ENCODE measurements at places on chromosomes 7 and 10. TPM values are rescaled to one million over a fixed set of nuclear protein-coding genes. Genes with fewer than 3 reads are reported as not detected.

The BEND7 gene
- not detected for total RNA-seq

The COBL gene
- total RNA-seq, result not detected

The MYPN gene
- total RNA-seq, result not detected

The OIT3 gene
- not detected for total RNA-seq

The RARRES2 gene
- total RNA-seq, result not detected

DNA sequence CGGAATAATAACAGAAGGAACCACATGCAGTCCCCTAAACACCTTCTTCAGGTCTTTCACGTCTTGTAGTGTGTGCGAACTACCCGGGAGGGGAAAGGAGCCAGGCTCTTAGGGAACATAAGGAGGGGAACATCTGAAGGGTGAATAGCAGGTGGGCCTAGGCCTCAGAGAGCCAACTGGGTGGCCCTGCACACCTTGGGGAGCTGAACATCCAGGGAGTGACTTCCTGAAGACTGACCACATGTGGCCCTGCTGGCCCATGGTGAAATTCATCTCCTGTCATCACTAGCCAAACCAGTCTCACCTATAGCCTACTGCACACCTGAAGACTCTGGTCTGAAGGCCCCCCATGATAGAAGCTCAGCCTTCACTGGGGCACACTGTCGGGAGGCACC lies 5.6 kb downstream of the CALML3 start:
- no peaks in the 10 kb centered on the region for H3K36me3 ChIP-seq
- no peaks in the 10 kb centered on the region for H3K4me1 ChIP-seq
- no peak overlapping the region for H3K4me3 ChIP-seq
- H3K27ac ChIP-seq, result no peak overlapping the region

- H3K27me3 ChIP-seq, result no peaks in the 10 kb centered on the region
- no peak for DNase-seq
- no peaks in the 10 kb centered on the region for H3K36me3 ChIP-seq
- no peak overlapping the region for H3K4me3 ChIP-seq
Observed at GRCh38 chr7:147513451-147513850, 1077.1 kb upstream of the C7orf33 start.

- no peak overlapping the region for H3K27ac ChIP-seq
- DNase-seq, result no peak
- no peaks in the 10 kb centered on the region for H3K27me3 ChIP-seq
- H3K4me3 ChIP-seq, result no peak overlapping the region
- peaks cover 39% of the 10 kb centered on the region for H3K36me3 ChIP-seq
Observed at GRCh38 chr10:31390804-31391203, 71.8 kb downstream of the ZEB1 start.

DNA sequence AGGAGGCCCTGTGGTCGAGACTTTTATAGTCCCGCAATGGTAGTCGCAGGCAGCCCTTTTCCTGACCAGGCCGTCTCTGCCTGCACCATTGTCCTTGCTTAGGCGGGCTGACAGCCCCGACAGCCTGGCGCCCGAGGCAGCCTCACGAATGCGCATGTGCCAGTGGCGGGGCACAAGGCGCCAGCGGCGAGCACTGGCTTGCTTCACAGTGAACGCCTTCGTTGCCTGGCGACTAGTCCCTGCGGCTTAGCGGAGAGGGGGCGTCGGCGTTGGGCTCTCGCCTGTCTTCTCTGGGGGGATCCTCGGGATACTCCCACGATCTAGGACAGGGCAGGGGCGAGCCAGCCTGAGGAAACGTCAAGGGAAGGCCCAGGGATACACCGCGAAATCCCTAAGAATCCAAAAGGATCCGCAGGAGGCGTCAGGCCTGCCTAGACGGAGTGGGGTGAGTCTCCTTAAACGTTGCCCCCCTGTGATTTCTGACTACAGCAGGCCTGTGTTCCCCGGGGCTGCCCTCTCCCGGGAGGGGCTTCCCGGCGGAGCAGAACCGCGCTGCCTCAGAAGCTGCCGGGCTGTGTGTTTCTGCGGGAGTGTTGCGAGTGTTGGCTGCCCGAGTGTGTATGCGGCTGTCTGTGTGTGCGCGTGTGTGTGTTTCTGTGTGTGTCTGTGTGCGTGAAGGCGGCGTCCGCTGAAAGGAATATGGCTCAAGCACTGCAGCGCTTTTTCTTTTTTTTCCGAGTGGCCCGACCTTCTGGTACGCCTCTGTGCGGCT lies 20.5 kb upstream of the ZNF273 start:
- no peak overlapping the region for H3K27ac ChIP-seq
- H3K4me3 ChIP-seq, result no peak overlapping the region
- H3K36me3 ChIP-seq, result no peaks in the 10 kb centered on the region
- peaks cover 12% of the 10 kb centered on the region for H3K27me3 ChIP-seq

- no peaks in the 10 kb centered on the region for H3K4me1 ChIP-seq
- H3K27me3 ChIP-seq, result no peaks in the 10 kb centered on the region
- DNase-seq, result no peak
- H3K27ac ChIP-seq, result no peak overlapping the region
- no peaks in the 10 kb centered on the region for H3K36me3 ChIP-seq
Observed at GRCh38 chr7:114628362-114628761, 213.7 kb downstream of the FOXP2 start.

DNA sequence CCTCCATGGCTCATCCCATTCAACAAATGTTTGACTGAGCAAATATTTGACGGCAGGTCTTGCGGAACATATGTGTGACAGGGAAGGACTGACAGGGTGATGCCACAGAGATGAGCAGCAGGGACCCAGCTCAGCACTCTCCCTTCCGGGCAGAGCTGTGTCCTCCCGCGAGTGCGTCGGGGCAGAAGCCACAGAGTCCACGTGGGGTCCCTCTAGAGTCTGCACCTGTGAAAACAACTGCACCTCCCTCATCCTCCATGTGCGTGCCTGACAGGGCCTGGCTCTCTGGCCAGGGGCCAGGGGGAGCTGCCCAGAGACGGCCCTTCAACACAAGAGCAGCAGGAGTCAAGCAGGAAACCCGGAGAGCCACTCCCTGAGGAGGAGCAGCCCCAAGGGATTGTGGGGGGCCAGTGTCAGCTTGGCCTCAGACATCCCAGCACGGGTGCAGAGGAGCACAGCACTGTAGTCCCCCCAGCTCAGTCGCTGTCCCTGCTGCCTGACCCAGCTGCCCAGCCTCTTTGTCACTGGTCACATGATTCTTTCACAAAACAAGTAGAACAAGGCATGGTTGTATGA lies 83.6 kb upstream of the TMEM72 start:
- no peak for DNase-seq
- H3K4me3 ChIP-seq, result no peak overlapping the region
- H3K4me1 ChIP-seq, result no peaks in the 10 kb centered on the region
- H3K36me3 ChIP-seq, result no peaks in the 10 kb centered on the region
- no peak overlapping the region for H3K27ac ChIP-seq

DNA sequence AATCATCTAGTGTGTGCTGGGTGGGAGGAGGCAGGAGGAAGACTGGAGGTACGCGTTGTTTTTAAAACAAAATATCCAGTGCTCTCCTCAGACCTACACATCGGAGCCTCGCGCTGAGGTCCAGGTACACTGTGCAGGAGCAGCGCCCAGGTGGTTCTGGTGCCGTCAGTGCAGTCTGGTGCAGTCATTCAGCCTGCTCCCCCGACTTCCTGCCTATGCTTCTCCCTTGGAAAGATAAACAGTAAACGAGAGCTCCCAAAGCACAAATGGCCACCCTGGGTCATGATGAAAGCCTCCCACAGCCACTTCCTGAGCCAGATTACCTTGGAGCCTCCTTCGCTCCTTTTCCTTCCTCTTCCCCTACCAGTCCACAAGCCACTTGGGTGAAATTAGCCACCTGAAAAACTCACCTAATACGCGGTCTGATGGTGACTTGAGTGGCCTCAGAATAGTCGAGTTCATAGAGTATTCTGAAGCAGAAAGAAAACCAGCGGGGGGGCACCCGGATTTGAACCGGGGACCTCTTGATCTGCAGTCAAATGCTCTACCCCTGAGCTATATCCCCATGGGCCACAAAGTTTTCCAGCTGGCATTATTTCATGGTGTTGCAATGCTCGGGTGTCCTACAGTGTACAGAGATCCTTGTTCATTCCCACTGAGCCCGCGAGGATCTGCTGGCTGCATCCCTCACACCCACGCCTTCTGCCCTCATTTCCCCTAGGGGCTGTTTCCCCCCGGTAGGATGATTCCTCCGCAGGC lies 82.5 kb downstream of the ZNF467 start:
- no peak overlapping the region for H3K4me3 ChIP-seq
- no peak overlapping the region for H3K27ac ChIP-seq
- no peaks in the 10 kb centered on the region for H3K36me3 ChIP-seq

GRCh38 chr7:51261950-51262795 lies 54.4 kb downstream of the COBL start:
- H3K4me1 ChIP-seq, result no peaks in the 10 kb centered on the region
- DNase-seq, result no peak
- peaks cover under 1% of the 10 kb centered on the region for H3K27me3 ChIP-seq
- H3K27ac ChIP-seq, result no peak overlapping the region
- H3K36me3 ChIP-seq, result no peaks in the 10 kb centered on the region

GRCh38 chr10:87092861-87093631 lies 1.6 kb downstream of the GLUD1 start:
- peak overlapping the region; percentile 92 for H3K27ac ChIP-seq
- H3K36me3 ChIP-seq, result peaks cover 50% of the 10 kb centered on the region
- H3K4me1 ChIP-seq, result peaks cover 47% of the 10 kb centered on the region
- DNase-seq, result no peak

All from activated T-helper 2 cell treated with anti-CD3 and anti-CD28 coated beads, Interferon-gamma antibody, Interleukin-2, Interleukin-4, amounts not matched to agents 10 μg/mL and 5 μg/mL and 100 μg/mL, durations not matched to agents 14 hours and 24 hours and 36 hours (primary cell).